Right ventricle myocardium inferior (tissue), 1 donor: ENCODE measurements at places on chromosomes 7 and 10.
A peak's percentile ranks its signal among the peaks of the same experiment; 100 is the strongest.

GRCh38 chr10:49688920-49689319, 9.5 kb downstream of the C10orf53 start:
- no peak for DNase-seq

GRCh38 chr7:153835103-153835502, 217.1 kb upstream of the DPP6 start:
- DNase-seq: no peak

DNA sequence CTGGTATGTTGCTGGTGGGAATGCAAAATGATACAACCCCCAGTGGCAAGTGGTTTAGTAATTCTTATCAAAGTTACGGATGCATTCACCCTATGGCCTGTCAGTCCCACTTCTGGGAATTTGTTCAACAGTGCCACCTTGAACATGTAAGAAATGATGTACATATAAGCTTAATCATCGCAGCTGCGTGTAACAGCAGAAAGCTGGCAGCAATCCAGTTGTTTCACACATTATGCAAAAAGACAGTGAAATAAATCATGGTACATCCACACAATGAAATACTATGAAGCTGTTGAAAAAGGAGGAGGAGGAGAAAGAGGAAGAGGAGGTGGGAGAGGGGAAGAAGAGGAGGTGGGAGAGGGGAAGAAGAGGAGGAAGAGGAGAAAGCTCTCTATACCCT, 76.2 kb upstream of the MYL10 start:
- no peak for DNase-seq

GRCh38 chr7:139932531-139932930, 103.5 kb downstream of the TBXAS1 start:
- DNase-seq: no peak

- DNase-seq: no peak
Measured at GRCh38 chr7:157589680-157590079, 252.9 kb downstream of the DNAJB6 start.

DNA sequence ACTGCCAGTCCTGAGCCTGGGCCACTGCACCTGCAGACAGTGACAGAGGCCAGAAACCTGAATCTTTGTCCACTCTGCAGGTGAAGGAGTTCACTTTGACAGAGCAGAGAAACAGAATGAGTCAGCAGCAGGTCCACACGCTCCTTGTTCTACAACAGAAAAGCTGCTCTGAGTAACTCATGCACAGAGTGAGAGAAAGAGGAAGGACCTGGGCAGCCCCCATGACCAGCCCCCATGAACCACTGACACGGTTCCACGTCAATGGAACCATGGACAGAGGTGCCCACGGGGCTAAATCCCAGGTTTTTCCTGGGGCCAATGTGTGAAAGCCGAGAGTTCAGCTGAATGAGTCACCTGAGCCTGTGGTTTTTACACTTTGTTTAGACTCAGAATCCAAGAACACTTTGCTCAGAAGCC, 40.8 kb upstream of the CTBP2 start:
- DNase-seq: no peak

DNA sequence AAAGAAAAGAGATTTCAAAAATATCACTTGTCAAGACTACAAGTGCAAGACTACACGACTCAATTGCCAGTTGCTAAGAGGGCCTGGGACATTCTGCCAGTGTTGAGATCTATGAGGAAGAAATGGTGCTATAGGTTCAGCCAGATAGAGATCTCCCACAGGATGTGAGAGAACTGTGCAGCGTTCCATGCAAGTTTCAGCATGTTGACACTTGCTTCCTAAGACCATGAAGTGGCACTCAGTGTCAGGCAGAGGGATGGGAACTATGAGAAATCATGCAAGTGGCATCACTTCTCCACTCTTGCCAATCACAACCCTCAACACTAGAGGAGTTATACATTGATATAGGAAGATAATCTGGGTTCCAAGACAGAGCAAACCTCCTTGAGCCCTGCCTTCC, 210.3 kb downstream of the CHRM2 start:
- no peak for DNase-seq

- no peak for DNase-seq
Measured at GRCh38 chr7:47480576-47481538, 101.1 kb downstream of the TNS3 start.

DNA sequence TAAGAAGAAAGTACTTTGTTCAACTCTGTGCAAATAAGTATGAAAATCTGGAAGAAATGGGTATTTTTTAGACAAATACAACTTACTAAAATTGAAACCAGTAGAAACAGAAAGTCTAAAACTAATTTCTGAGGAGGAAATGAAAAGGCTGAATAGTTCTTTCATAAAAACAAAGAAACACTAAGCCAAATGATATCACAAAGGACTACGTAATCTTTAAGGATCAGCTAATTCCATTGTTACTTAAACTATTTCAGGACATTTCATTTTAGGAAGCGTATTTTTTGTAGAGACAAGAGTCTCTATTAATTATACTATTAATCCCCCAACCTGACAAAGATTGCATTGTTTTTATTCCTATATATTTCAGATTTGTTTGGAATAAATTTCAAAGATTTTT, 11.2 kb upstream of the CCSER2 start:
- no peak for DNase-seq

- peak; percentile 14 for DNase-seq
Measured at GRCh38 chr7:128914566-128915151, 4.2 kb upstream of the KCP start.

- no peak for DNase-seq
Measured at GRCh38 chr10:102604439-102604841, 39.8 kb upstream of the TRIM8 start.

DNA sequence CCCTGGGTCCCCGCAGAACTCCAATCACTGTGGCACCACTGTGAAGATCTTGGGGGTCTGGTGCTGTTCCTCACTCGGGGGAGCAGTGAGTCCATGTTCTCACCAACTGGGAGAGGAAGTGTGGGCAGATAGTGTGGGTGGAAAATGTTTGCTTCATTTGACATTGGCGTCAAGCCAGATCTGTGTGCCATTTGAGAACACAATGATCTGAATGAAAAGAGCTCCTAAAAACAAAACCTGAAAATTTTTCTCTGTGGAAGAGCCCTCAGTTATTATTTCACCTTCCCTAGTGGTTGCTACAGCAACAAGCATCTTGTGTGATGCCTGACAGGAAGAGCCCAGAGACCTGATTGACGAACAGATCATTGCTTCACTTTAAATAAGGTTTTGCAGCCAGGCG, 125.6 kb downstream of the VIPR2 start:
- DNase-seq: no peak

- no peak for DNase-seq
Measured at GRCh38 chr7:141558544-141559183, 7.5 kb downstream of the AGK start.

DNA sequence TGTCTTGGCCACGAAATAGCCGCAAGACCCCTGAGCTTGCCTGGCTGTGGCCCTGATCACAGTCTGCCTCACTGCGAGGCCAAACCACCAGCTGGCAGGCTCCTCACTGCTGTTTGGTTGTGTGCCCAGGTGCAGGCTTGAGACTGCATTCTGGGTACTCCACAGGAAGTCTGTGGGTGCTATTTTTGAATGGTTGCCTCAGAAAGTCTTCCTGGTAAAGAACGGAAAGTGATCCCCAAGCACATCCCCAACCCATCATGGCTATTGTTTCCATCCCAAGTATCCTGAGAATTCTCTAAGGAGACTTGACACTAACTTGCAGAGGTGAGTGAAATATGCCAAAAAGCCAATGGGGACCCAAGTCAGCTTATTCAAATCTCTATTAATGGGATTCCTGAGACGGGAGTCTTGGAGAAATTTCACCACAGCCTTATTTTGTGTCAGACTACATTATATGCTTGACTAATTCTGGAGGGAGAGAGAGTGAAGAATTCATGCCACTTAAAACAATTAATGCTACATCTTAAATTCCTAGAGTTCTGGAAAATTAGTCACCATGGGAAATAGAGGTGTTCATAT, 170.9 kb downstream of the RAMP3 start:
- no peak for DNase-seq

DNA sequence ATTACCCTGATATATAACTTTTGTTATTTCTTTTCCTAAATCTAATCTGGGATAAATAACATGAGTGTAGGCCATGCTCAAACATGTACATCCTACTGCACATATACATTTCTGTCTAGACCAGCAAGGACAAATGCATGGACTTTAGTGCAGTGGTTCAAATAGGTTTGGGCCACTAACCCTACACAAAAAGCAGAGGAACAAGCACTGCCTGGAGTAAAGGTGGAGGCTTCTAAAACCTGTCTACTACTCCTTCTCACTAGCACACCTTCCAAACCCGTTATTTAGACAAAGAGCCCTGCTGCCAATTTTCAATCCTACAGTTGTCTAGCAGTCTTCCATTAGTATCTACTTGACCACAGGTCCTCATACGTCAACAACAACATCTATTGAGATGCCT, 34.8 kb downstream of the SGCE start:
- no peak for DNase-seq

DNA sequence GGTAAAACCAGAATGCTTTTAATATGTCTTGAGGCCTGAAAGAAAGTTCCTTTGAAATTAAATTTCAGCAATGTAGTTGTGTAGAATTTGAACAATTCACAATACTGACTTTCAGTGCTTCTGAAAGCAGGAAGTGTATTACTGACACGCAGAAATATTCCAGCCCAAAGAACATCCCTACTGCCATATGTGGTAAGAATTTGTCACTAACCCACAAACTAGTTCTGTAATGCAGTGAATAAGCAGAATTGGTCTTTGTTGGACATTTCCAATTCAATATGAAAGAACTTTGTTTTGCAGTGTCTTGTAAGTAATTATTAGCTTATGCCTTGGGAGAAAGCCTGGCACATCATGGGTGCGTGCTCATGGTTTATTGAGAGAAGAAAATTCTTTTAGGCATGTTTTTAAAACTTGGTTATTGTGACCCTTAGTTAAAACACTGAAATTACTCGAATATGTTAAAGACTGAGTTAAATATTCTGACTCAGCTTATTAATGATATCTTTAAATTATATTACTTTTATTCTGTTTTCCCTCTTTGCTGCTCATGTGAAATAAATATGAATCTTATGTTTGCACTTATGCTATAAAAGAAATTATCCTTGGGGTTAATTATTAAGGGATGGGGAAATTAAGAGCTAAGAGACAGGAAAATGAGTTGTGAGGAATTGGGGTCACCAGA, 33.4 kb downstream of the PTPN12 start:
- DNase-seq: no peak

DNA sequence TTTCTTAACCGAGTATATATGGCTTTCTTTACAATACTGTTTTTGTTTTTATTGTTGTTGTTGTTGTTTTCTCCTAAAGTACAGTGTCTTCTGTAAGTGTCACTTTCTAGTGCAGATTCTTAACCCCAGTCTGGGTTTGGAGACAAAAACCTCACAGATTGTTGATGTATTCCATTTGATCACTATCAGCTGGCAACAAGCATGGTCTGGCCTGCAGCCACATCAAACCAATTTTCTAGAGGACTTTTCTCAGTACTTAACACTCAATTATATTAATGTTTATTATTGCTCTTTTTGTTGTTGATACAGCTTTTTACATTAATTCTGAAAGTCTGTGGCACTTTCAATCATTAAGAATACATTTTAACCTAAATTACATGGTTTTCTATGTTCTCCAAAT, 17.1 kb downstream of the LRRN3 start:
- peak; percentile 48 for DNase-seq

DNA sequence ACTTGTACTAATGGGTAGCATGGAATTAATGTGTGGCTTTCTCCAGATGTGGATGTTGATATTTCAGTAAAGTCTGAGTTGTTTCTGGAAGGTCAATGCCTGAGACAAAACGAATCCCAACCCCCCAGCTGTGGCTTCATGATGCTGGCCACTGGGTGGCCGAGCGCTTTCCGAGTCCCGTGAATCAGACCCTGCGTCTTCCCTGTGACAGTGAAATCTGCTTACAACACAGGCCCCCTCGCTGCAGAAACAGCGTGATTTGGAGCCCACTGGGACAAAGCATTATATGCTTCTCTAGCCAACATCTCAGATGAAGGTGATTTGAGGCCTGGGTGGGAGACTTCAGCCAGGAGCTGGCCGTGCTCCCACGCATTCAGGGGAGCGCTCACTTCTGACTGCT, 124.7 kb downstream of the WDR37 start:
- DNase-seq: no peak

DNA sequence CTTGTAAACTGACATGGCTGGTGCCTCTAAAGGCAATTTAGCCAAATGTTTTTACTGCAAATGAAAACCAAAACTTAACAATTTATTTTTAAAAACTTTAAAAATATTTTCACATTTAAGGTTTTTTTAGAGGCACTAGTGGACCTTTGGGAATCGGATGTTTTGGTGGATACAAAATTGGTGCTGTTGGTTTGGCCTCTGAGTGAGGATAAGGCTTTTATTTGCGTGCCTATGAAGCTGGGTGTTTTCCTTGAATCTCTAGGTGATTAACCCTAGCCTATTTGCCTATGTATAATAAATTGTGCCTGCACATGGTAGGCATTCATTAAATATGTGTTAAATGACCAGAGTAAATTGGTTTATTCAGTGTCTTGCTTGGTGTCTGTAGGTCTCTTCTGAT, 2.9 kb upstream of the SGCE start:
- DNase-seq: no peak

GRCh38 chr10:88037623-88038022, 174.2 kb downstream of the PTEN start:
- no peak for DNase-seq

DNA sequence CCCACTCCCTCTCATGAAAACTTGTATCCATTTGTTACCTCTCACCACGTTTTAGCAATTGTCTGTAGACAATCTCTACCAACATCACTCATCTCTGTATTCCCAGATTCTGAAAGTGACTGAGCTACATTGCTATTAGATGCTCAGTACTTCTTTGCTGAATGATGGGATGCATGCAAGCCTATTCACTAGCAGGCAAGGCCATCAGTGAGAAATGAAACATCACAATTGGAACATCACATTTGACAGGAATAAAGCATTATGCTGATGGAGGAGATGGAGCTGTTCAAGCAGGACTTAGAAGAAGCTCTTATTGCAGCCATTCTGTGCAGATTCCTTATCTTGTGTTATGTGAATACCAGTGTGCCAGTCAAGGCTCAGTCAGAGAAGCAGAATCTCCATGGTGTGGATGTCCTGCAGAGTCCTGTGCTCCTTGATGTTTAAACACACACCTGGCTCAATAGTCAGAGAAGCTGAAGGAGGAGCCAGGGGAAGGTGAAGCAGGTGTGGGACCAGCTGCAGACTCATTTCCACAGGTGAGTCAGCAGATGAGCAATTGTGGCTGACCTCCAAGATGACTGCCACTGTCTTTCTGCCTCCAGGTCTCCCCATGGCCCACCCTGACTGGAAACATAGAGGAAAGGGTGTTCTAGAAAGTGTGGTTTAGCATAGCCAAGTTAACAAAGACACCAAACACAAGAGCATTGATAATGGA, 965.5 kb downstream of the GRID1 start:
- DNase-seq: no peak

DNA sequence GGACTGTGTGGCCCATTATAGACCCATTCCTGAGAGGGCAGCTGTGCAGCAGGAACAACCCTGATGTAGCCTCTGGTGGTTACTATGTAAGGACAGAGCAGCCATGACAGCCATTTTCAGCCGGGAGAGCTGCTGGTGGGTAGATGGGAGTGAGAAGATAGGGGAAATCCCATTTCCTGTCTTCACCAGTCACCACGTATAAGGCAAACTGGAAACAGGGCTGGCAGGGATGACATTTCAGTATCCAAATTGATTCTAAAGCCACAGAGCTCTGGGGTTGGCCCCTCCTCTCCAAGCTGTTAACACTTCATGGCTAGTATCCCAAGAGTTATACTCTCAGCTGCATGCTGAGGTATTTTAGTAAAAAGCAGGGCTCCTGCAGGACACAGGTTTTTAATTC, 15.2 kb upstream of the FZD1 start:
- DNase-seq: no peak

GRCh38 chr7:43729924-43730248, 563 bp upstream of the COA1 start:
- DNase-seq: no peak

GRCh38 chr7:80858141-80858903, 60.5 kb downstream of the SEMA3C start:
- no peak for DNase-seq
